Aorta (tissue), 5 donors: ENCODE measurements at places on chromosomes 3 and 15. TPM values are rescaled to one million over a fixed set of nuclear protein-coding genes. Genes with fewer than 3 reads are reported as not detected.

DNA sequence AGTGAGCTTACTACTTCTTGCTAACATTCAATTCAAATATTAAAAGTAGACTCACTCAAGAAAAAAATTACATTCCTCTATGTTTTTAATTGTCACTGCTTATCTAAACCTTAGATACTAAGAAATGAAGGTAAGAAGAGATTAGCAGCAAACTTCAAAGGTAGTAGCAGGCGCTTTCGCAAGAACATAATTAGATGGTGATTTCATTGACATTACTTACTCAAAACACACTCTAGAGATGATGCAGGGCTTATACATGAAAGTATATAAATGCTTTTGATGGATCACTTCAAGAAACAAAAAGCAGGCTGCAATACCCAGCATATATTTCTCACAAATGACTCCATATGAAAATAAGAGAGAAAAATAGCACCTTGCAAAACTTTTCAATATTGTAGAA lies 86.8 kb downstream of the FSIP1 start:
- peaks cover 3% of the 10 kb centered on the region for H3K4me1 ChIP-seq
- no peaks in the 10 kb centered on the region for H3K27me3 ChIP-seq
- no peak overlapping the region for H3K4me3 ChIP-seq
- DNase-seq, result no peak
- no peaks in the 10 kb centered on the region for H3K36me3 ChIP-seq
- H3K27ac ChIP-seq, result no peak overlapping the region

DNA sequence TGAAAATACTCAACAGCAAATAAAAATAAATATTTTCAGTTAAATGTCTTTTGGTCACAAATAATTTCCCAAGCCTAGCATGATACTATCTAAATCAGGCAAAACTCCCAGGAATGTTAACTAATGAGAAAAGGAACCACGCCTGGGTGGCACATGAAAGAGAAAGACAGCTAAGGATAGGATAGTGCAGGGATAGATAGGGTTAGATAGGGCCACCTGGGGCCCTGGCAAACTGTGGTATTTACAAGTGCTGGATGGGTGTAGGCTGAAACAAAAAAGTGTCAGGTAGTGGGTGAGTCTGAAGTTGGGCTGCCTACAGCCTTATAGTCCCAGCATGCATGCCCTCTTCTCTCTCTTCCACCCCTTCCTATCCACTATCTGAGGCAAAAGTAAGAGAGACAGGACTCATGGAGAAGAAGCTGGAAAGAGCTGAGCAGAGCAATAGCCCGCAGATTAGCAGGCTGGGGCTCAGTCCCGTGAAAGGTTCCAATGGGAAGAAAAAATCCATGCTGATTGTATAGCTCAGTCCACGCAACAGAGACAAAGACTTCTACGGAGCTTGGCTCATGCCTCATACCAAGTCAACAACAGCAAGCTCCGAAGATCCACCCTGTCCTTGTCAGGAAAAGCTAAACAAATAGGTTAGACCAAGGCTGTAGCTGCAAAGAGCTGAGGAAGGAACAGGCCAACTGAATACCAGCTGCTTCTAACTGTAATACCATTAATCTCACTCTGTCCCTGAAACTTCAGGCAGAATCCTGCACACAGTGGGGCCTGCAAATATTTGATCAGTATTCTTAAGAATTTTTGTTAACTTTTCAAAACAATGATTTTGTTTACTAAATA lies 342.1 kb upstream of the ATP11B start:
- no peak overlapping the region for H3K27ac ChIP-seq
- H3K4me3 ChIP-seq, result no peak overlapping the region
- H3K27me3 ChIP-seq, result no peaks in the 10 kb centered on the region
- no peaks in the 10 kb centered on the region for H3K4me1 ChIP-seq
- no peak for DNase-seq

Gene PLA2G4D
- total RNA-seq, result not detected

DNA sequence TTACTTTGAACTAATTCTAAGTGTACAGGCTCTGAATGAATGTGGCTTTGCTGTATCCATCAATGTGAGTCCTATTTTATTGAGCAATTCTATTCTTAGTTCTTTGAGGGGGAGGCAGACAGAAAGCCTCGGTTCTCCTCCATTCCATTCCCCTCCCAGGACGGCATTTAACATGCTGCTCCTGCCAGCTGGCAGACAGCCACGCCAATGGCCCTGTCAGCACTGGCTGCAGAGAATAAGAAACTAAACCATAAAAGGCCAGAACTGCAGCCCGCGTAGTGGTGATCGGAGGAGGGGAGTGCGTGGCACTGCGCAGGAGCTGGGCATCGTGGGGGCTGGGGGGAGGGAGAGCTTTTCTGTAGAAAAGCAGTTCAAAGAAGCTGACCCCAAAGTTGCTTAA lies 76.0 kb upstream of the HACD2 start:
- peaks cover 13% of the 10 kb centered on the region for H3K36me3 ChIP-seq
- H3K4me1 ChIP-seq, result peaks cover 11% of the 10 kb centered on the region
- no peaks in the 10 kb centered on the region for H3K27me3 ChIP-seq
- peak; percentile 98 for DNase-seq

GRCh38 chr15:47326410-47327333 lies 390.6 kb upstream of the SEMA6D start:
- no peaks in the 10 kb centered on the region for H3K27me3 ChIP-seq
- H3K4me1 ChIP-seq, result no peaks in the 10 kb centered on the region
- H3K27ac ChIP-seq, result no peak overlapping the region
- H3K4me3 ChIP-seq, result no peak overlapping the region
